ENCODE measurements at places on chromosomes 2 and 18.

DNA sequence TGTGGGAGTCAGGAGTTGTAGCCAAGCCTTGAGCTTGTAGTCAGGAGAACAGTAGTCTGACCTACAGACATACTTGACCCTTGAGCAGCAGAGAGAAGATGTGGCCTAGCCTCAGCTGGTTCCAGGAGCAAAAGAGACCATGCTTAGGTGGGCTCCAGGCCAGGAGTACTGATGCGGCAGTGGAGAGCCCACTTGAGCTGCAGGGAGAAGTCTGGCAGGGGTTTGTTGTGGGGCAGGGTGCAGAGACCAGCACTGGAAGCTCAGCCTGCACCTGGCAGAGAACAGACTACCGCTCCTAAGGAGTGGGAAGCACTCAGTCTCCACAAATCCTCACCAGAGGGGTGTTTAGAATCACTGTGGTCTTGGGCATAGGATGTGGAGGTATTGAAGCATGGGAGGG is 197.9 kb downstream of the TPGS2 start:
- no peaks in the 10 kb centered on the region for H3K4me1 ChIP-seq
- peaks cover 1% of the 10 kb centered on the region for H3K36me3 ChIP-seq
- no peak for DNase-seq
- H3K27ac ChIP-seq = no peak overlapping the region
- no peak overlapping the region for H3K4me3 ChIP-seq

- no peak for DNase-seq
- H3K36me3 ChIP-seq = no peaks in the 10 kb centered on the region
- no peak overlapping the region for H3K4me3 ChIP-seq
- no peaks in the 10 kb centered on the region for H3K27me3 ChIP-seq
- no peaks in the 10 kb centered on the region for H3K4me1 ChIP-seq
These were observed 1971.0 kb upstream of the LRRTM1 start for GRCh38 chr2:82275599-82275998.

DNA sequence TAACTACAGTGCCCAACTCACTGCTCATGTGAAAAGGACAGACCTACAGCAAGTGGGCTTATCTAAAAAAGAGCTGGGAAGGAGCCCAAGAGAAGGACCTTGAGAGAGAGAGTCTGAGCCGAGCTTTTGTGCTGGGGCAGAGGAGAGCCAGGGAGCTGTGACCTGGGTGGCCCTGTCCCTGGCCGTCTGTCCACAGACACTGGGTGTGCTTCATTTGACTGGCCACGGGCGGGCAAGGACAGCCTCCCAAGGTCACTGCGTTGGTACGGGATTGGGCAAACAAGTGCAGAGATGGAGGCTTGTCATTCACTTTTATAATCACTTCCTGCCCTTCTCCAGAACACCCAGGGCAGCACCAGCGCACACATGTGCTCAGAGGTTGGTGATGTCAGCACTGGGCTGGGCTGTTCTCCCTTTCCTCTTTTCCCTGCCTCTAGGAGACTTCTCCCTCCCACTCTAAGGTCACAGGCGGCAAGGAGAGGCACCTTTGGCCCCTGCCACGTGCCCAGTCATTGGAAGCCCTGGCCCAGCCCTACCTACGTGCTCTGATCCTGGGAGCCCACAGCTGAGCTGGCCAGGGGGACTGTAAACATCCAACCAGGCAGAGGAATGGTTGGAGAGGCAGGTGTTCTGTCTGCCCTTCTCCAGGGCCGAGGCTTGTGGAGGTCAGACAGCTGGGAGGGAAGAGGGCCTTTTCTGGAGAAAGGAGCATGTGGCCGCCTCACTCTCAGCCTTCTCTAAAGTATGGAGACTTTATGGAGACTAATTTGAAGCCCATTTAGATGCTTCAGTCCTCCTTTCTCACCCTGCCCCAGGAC is 6.4 kb upstream of the PSD4 start:
- peaks cover 67% of the 10 kb centered on the region for H3K4me1 ChIP-seq
- no peak for DNase-seq

DNA sequence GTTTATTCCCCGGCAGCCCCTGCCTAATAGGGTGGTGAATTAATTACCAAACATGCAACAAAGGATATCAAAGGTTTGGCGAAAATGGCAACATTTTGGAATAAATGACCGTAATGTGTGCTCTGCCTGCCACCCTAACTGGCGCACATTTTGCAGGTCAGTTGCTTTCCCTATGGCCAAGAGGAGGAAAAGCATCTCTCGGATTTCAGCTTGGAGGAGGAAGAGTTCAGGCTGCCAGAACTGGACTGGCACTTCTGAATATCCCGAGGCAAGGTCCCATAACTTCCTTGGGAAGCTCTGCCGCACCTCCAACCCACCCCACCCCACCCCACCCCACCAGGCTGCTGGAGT is 37.1 kb downstream of the SLC25A52 start:
- H3K27ac ChIP-seq = no peak overlapping the region
- no peaks in the 10 kb centered on the region for H3K4me1 ChIP-seq
- H3K36me3 ChIP-seq = no peaks in the 10 kb centered on the region
- H3K4me3 ChIP-seq = no peak overlapping the region
- no peak for DNase-seq

DNA sequence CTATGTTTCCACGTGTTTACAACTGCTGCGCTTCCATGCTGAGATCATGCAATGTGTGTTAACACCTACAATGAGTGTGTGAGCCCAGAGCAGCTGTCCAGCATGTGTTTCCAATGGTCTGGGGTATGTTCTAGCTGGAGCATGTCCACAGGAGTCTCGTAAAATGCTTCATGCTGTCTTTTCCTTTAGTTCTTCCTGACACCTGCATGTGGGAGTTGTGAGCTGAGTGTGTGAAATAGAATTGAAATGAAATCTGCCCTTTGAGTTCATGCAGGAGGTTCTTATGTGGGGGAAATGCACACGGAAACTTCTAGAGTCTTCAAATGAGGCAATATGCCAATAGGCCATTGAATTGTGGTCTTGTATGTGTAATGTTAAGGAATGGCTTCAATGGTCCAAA is 205.1 kb downstream of the RND3 start:
- no peak for DNase-seq
- no peak overlapping the region for H3K27ac ChIP-seq
- H3K27me3 ChIP-seq = no peaks in the 10 kb centered on the region
- H3K4me3 ChIP-seq = no peak overlapping the region

GRCh38 chr2:20035955-20036666 is 15.3 kb downstream of the LAPTM4A start:
- H3K4me1 ChIP-seq = peaks cover 18% of the 10 kb centered on the region
- no peak overlapping the region for H3K27ac ChIP-seq
- no peak overlapping the region for H3K4me3 ChIP-seq
- H3K27me3 ChIP-seq = no peaks in the 10 kb centered on the region
- peaks cover 88% of the 10 kb centered on the region for H3K36me3 ChIP-seq

DNA sequence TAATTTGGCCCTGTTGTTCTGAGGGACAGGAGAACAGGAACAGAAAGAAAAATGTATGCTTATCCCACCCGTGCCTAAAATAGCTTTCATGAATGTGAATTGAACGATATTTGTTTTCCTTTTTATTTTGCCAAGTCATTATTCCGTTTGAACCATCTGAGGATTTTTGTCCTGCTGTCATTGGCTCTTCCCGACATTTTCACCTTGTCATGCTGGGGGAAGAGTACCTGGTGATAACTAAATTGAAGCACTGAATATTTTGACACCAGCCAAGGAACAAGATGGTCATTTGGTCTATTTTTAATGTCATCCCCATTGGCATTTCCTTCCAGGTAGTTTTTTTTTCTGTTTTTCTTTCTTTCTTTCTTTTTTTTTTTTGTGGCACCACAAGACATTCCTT is 204.1 kb downstream of the DCC start:
- H3K36me3 ChIP-seq = no peaks in the 10 kb centered on the region
- no peak overlapping the region for H3K27ac ChIP-seq
- DNase-seq = no peak
- H3K4me3 ChIP-seq = no peak overlapping the region

GRCh38 chr2:122315306-122315705 is 559.9 kb downstream of the TSN start:
- H3K4me3 ChIP-seq = no peak overlapping the region
- H3K4me1 ChIP-seq = no peaks in the 10 kb centered on the region
- H3K27me3 ChIP-seq = no peaks in the 10 kb centered on the region
- no peak for DNase-seq
- H3K27ac ChIP-seq = no peak overlapping the region

GRCh38 chr2:182761903-182762302 is 45.8 kb downstream of the DNAJC10 start:
- no peaks in the 10 kb centered on the region for H3K4me1 ChIP-seq
- no peak for DNase-seq
- H3K27me3 ChIP-seq = no peaks in the 10 kb centered on the region
- H3K36me3 ChIP-seq = peaks cover 24% of the 10 kb centered on the region
- H3K27ac ChIP-seq = no peak overlapping the region

DNA sequence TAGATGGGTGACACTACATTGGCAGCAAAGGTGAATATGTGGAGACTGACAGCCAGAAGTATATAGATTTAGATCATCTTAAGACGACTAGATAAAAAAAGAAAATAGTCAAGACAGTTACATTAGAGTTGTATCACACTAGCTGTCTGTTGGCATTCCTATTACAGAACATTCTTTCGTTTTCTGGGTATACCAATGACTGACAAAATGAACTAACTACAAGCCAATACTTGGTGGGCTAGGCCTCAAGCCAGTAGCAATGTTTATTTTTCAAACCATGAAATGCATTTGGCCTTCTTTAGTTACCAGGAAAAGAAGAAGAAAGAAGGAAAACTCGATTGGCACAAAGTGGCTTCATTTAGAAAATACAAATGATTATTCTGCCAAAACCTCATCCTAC is 944.9 kb upstream of the ZEB2 start:
- H3K27ac ChIP-seq = no peak overlapping the region
- no peaks in the 10 kb centered on the region for H3K27me3 ChIP-seq
- no peak overlapping the region for H3K4me3 ChIP-seq
- no peaks in the 10 kb centered on the region for H3K4me1 ChIP-seq

DNA sequence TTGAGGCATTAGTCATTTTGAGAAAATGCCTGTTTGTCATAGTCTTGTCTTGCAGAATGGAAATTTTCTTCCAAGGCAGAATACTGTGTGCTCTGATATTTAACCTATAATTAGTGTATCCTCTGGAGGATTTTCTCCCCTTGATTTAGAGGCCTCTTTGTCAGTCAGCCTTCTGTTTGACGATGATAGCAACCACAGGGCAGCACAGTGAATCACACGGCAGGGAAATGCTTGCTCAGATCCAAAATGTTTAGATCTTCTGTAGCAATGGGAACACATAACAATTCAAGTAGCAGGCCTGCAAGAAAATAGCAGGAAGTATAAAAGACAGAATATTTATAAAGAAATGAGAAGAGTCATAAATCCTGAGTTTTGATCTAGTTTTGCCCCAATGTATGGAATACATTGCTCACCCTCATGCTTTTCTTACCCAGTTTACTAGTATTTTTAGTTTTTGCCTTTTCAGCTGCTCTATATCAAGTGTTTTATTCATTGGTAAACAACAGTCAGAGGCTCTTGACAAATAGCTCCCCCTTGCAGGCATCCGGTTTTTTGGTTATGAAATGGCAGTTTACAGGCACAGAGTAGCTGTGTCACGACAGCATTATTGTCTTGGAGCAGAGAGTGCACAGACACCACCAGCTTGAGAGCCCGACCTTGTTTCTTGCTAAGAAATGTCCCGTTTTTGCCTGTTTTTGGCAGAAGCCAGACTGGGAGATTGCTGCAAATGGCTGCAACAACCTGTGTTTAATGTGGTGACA is 185.1 kb downstream of the MYO3B start:
- H3K27ac ChIP-seq = no peak overlapping the region
- peaks cover 26% of the 10 kb centered on the region for H3K27me3 ChIP-seq
- no peaks in the 10 kb centered on the region for H3K4me1 ChIP-seq
- DNase-seq = no peak

GRCh38 chr2:175853616-175853890 is 148.5 kb downstream of the LNPK start:
- no peak overlapping the region for H3K27ac ChIP-seq
- peaks cover 45% of the 10 kb centered on the region for H3K27me3 ChIP-seq
- H3K4me3 ChIP-seq = no peak overlapping the region
- no peaks in the 10 kb centered on the region for H3K36me3 ChIP-seq

GRCh38 chr2:69693059-69693774 is 48.7 kb upstream of the ANXA4 start:
- peak overlapping the region; percentile 82 for H3K27ac ChIP-seq
- H3K36me3 ChIP-seq = peaks cover 5% of the 10 kb centered on the region
- H3K27me3 ChIP-seq = no peaks in the 10 kb centered on the region
- DNase-seq = peak; percentile 27
- H3K4me1 ChIP-seq = peaks cover 68% of the 10 kb centered on the region

- H3K27me3 ChIP-seq = peaks cover 30% of the 10 kb centered on the region
- no peaks in the 10 kb centered on the region for H3K4me1 ChIP-seq
- no peak for DNase-seq
- H3K27ac ChIP-seq = no peak overlapping the region
- no peak overlapping the region for H3K4me3 ChIP-seq
These were observed 463.1 kb upstream of the HS6ST1 start for GRCh38 chr2:128781585-128782385.

- DNase-seq = no peak
- H3K27ac ChIP-seq = no peak overlapping the region
- no peaks in the 10 kb centered on the region for H3K27me3 ChIP-seq
- peaks cover 4% of the 10 kb centered on the region for H3K36me3 ChIP-seq
- no peak overlapping the region for H3K4me3 ChIP-seq
These were observed 25.2 kb downstream of the DYTN start for GRCh38 chr2:206692971-206693370.

- H3K4me3 ChIP-seq = no peak overlapping the region
- DNase-seq = no peak
- no peaks in the 10 kb centered on the region for H3K4me1 ChIP-seq
- H3K27ac ChIP-seq = no peak overlapping the region
- no peaks in the 10 kb centered on the region for H3K36me3 ChIP-seq
- no peaks in the 10 kb centered on the region for H3K27me3 ChIP-seq
These were observed 12.7 kb downstream of the GPR39 start for GRCh38 chr2:132429351-132429750.

- H3K4me3 ChIP-seq = no peak overlapping the region
- H3K27me3 ChIP-seq = no peaks in the 10 kb centered on the region
- no peak for DNase-seq
- H3K4me1 ChIP-seq = no peaks in the 10 kb centered on the region
- no peak overlapping the region for H3K27ac ChIP-seq
These were observed 293.0 kb downstream of the RDH14 start for GRCh38 chr2:18267501-18267900.

GRCh38 chr2:226971770-226972169 is 135.9 kb downstream of the RHBDD1 start:
- H3K4me1 ChIP-seq = peaks cover 5% of the 10 kb centered on the region
- H3K4me3 ChIP-seq = no peak overlapping the region
- no peak overlapping the region for H3K27ac ChIP-seq
- DNase-seq = no peak
- no peaks in the 10 kb centered on the region for H3K27me3 ChIP-seq
